ENCODE measurements at places on chromosomes 12 and 14. TPM values are rescaled to one million over a fixed set of nuclear protein-coding genes. Genes with fewer than 3 reads are reported as not detected.

DNA sequence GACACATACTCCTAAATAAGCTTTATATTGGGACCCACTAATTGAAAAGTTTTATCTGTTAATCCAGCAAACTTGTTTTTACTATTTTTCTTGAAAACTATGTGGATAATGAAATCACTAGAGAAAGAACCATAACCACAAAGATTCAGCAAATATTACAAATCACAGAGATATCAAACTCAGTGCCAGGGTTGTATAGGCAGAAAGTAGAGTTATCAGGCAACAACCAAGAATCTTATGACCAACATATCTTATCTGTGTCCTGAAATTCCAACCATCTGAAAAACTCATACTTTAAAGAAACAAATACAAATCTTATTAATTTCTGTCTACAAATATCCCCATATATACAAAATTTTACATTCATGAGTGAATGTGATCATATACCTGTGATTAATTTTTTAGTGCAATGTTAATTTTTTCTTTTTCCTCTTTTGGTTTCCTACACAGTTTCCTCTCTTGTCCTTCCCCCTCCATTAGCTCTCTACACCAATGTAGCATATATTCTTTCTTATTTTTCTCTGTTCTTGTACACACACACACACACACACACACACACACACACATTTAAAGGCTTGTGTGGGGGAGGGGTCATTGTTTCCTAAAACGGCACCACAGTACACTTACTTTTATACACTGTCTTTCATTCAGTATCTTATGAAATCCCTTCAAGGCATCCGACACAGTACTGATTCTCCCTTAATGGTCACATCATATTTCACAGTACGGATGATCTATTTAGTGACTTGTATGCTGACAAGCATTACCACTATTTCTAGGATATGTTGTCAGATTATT, 18.6 kb downstream of the AMN1 start:
- DNase-seq = no peak

The ANKS1B gene
- total RNA-seq = 21.8 TPM

The GSG1 gene
- total RNA-seq = not detected

GRCh38 chr14:104360501-104360900, 219.1 kb upstream of the C14orf180 start:
- DNase-seq = no peak

- no peak for DNase-seq
These were observed 138.9 kb downstream of the GPR65 start for GRCh38 chr14:88143810-88144209.

DNA sequence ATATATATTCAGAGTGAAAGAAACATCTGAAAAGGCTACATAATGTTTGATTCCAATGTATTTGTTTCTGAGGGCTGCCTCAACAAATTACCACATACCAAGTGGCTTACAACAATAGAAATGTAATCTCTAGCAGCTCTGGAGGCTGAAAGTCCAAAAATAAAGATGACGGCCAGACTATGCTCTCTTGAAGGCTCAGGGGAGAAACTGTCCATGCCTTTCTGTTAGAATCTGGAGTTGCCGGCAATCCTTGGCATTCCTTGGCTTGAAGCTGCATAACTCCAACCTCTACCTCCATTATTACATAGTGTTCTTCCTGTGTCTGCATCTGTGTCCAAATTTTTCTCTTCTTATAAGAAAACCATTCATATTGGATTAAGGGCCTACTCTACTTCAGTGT, 68.1 kb upstream of the PLEKHG7 start:
- DNase-seq = no peak

DNA sequence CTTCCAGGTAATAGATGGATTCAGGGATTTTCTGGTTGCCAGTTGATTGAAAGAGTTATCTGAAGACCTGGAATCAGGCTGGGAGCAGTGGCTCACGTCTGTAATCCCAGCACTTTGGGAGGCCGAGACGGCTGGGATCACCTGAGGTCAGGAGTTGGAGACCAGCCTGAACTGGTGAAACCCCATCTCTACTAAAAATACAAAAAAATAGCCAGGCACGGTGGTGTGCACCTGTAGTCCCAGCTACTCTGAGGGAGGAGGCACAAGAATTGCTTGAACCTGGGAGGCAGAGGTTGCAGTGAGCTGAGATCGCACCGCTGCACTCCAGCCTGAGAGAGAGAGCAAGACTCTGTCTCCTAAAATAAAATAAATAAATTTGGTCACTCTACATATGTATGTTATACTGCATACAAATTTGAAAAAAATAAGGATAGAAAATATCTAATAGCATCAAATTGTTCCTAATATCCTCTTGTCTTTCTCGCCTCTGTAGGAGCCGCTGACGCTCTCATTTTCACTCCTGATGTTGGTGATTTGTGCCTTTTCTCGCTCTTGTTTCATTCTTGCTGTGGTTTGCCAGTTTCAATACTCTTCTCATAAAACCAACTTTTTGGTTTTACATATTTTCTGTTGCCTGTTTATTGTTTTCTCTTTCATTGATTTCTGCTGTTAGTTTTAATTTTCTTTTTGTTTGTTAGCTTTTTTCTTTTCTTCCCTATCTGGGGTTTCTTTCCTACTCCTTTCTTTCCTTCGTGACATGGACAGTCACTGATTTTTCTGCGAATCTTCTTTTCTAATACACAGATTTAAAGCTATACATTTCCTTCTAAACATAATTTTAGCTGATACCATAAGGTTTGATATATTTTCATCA, 23.8 kb upstream of the PLD4 start:
- no peak for DNase-seq

Measured in esophagus muscularis mucosa (tissue), 4 donors.